ENCODE measurements at places on chromosomes 5 and 9.

DNA sequence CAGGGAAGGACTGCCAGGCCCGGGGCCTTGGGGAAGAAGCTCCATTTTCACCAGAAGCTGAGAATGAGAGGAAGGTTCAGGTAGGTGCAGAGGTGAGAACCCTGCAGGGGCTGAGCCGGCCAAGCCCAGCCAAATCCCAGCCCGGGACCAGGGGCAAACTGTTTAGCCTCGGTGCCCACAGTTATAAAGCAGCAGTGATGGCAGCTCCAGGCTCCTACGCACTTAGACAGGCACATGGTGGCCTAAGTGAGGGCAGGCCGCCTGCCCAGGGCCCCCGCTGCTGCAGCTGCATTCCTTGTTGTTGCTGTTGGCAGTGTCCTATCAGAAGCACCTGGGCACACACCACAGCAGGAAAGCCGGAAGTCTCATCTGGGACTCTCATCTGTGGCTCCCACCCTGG, 159.9 kb upstream of the FOXD4L5 start:
- DNase-seq, result no peak

DNA sequence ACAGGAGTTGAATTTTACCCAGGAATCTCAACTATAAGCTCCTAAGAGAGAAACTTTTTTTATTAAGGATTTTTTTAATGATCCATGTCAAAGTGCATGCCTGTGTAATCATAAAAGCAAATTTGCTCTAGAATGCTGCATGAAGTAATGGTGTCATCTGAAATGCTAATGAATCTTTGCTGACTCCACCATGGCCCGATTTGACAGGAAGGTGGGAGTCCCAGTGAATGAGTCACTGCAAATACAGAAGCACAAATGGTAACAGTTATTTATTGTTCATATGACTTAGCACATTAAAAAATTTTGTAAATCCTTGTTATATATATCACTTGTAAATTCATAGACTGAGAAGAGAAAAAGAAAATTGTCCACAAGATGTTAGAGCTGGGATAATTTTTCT, 341.3 kb downstream of the RASEF start:
- DNase-seq, result no peak

DNA sequence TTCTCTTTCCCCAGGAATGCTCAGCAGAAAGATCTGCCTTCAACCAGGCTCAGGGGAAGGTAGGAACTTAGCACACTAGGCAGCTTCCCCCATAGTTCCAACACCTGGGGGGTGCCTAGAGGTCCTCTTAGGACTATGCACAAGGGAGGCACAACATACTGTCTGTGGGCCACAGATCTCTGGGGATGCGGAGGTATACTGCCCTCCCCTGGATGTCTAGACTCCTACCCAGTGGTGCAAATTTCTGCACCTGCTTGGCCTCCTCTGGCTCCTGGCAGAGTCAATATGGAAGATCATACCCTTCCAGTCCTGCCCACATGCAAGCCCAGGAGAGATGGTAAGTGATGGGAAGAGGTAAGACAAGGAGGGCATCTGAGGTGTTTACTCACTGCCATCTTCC, 247.5 kb upstream of the DAPK1 start:
- DNase-seq, result no peak

DNA sequence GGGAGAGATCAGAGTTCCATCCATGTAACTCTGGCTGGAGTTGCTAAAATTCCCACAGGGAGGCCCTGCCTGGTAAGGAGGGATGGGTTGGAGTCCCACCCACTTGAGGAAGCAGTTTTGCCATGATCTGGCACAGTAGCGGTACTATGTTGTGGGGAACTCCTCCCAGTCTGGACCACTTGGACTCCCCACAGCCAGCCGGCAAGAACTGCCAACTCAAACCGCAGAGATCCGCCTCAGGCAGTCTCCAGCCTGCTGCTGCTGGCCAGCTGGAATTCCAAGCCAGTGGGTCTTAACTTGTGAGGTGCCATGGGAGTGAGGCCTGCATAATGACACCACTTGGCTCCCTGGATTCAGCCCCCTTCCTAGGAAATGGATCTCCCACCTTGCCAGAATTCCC, 151.9 kb downstream of the NDUFS4 start:
- no peak for DNase-seq

DNA sequence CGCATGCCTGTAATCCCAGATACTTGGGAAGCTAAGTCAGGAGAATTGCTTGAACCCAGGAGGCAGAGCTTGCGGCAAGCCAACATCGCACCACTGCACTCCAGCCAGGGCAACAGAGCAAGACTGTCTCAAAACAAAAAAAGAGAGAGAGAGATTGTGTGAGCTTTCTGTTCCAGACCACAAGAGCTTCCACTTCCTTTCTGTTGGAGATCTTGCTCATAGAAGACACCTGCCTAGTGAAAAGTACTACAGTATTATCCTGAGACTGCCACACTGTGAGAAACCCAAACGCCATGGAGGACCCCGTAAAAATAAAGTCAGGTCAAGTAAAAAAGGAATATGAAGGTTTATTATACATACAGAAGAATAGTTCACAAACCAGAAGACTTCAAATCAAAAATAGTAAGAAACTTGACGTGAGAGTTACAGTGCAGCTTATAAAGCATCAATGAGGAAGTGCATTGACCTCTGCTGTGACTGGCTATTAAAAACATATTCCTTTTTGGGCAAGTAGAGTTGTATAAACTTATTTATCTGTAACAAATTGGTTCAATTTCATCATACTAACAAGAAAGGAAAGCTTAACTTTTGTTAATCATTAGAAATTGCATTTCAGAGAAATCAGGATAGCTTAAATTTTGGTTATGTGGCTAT, 4.3 kb upstream of the EMB start:
- no peak for DNase-seq

Data from NCI-H510A (cell line).